HFF-Myc (cell line): ENCODE measurements at places on chromosomes 2 and 18.

GRCh38 chr2:63950414-63950813 lies 68.8 kb downstream of the VPS54 start:
- no peak for DNase-seq

DNA sequence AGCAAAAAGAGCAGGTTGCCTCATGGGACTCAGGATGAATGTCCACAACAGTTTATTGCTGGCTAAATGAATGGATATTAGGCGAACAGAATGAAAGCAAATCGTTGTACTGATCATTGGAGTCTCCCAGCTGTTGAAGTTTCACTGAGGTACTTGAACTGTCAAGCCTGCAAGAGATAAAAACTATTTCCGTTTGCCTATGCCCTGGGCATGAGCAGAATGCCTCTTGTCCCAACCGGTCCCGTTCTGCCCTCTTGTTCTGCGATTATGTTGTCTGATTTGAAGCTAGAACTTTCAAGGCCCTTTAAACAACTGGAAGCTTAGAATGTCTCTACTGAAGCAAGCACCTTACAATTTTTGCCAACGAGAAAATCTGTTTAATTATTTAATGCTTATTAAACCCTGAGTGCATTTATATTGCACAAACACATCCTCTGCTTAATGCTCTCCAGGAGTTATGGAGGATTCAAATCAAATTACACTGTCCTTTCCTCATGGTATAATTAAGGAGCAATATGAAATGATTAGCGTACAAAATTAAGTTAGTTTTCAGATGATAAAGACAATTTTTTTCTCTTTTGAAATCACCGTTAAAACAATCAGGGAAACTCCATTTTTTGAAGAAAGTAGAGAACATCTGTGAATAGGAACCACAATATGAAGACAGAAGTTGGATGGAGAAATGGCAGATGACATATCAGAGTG lies 17.7 kb downstream of the QPCT start:
- no peak for DNase-seq

DNA sequence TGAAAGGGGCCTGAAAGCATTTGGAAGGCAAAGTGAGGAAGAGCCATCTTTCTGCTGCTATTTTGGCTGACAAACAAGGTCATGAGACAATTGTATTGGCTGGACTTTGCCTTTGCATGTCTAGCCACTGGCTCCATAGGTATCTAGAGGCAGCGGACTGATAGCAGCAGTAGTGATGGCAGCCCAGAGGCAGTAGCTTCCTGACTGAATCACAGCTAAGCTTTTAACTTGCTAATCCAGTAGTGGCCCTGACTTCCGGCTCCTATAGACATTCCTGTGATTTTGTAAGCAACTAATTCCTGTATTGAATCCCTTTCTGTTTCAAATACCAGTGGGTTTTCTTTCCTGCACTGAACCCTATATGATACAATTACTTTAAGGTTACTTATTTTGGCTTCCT lies 69.8 kb upstream of the PDE1A start:
- no peak for DNase-seq

- DNase-seq, result no peak
Measured at GRCh38 chr2:133988316-133988891, 265.5 kb upstream of the MGAT5 start.

GRCh38 chr2:101399021-101399799 lies 11.9 kb upstream of the CREG2 start:
- DNase-seq, result no peak

DNA sequence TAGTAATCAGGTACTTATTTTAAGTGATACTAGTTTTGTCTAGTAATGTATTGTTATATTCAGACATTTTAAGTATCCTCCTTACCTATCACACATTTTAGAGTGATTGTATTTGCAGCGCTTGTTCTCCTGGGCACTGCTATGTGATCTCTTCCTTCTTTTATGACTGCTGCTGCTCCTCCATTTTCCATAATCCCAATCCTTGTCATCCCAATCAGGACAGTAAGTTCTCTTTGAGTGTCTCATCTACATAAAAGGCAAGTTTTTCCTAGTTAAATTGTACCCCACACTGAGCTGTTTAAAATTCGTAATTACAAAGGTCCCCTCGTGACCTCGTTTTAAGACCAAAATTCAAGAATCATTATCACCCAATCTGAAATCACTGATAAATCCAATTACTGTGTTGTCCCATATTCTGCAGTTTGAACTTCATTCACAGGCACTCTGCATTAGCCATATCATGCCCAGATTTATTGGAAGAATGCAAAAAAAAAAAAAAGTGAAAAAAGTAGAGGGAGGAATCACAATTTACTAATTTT lies 2.8 kb downstream of the CLK1 start:
- DNase-seq, result no peak

DNA sequence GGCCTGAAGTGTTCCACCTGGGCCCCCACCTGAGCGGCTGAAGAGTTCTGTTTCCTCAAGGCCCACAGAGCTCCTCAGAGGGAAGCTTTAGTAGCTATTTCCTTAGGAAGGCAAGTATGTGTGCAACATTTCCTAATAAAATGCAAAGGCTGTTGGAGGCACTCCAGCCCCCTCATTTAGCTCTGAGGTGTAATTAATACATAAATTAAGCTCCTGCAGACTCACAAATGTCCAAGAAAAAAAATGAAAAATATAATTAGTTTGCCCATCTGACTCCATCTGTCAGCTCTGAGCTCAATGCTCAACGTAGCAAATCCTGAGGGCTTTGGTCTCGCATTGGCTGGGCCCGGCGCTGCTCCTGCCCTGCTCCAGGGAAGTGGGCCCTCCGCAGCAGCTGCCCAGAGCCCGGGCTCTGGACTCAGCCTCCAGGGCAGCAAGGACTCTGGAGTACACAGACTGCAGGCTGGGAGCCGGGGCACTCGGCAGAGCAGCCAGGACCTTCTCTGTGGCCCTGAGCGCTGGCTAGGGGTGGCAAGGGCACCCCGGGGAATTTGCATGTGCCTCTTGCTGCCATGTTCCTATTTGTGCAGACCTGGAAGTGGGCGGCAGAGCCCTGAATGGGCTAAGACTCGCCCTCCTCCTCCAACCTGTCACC lies 23.4 kb upstream of the C1QL2 start:
- DNase-seq, result no peak

GRCh38 chr2:36452260-36452659 lies 96.7 kb downstream of the CRIM1 start:
- no peak for DNase-seq

DNA sequence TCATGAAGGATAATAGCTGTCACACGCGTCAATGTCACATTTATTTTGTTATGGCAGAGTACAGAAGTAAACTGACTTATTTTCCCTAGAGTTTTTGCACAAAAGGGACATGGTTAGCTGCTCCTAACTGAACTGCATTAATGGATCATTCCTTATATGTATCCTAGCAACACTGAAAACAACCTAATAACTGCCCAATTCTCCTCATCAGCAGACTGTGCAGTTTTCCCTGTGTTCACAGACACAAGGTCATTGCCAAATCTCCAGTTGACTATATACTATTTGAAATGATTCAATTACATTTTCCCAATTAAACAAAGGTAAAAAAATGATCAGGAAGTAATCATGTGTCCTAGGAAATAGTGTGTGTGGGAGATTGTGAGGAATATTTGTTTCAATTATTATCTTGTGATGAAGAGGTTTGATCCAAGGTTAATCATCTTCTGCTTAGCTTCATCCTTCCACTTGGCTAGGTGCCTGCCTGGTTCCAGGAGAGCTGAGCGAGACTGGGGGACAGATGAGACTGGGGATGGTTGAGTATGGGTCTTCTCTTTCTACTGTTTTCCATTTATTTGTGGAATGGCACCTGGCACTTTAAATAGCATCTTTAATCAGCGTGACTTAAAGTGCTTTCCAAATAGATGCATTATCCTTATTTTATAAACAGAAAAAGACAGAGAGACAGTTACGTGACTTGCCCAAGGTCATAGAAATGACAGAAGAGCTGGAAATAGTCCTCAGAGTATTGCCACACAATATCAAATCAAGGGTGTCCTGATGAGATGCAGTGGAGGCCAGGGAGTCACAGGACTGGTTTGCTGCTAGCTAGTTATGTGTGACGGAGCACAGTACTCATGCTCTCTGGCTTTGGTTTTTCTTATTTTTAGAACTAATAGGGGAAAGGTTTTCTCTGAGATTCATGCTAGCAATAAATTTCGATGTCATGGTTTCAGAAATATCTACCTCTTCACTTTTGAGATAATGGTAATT lies 335.6 kb downstream of the PIK3C3 start:
- DNase-seq, result no peak

GRCh38 chr2:1886405-1886992 lies 142.2 kb upstream of the PXDN start:
- no peak for DNase-seq

DNA sequence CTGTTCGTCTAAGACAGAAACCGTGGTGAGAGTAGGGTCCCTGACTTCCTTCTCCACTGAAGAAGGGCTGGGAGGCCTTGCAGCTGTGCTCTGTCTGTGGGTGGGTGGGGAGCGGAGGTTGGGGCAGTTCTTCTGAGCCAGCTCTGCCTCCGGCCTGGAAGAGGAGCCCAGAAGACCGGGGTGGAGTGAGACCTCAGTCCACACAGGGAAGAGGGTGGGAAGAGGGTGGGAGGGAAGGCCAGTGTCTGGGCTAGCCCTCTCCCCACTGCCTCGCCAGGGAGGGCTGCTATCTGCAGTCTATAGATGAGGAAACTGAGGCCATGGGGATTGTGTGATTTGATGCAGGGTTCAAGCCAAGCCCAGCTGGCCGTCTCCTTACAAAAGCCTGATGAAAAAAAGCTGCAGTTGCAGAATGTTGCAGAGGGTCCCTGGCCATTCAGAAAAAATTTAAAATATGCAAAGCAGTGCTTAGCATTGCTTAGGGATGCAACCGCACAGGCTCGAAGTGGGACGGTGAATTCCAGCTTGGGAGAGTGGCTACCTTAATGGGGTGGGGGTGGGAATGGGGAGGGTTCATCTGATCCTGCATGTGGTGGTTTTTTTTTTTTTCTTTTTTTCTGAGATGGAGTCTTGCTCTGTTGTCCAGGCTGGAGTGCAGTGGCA lies 181.6 kb upstream of the HS6ST1 start:
- no peak for DNase-seq

GRCh38 chr2:48541666-48542389 lies 11.9 kb downstream of the STON1 start:
- DNase-seq, result no peak

DNA sequence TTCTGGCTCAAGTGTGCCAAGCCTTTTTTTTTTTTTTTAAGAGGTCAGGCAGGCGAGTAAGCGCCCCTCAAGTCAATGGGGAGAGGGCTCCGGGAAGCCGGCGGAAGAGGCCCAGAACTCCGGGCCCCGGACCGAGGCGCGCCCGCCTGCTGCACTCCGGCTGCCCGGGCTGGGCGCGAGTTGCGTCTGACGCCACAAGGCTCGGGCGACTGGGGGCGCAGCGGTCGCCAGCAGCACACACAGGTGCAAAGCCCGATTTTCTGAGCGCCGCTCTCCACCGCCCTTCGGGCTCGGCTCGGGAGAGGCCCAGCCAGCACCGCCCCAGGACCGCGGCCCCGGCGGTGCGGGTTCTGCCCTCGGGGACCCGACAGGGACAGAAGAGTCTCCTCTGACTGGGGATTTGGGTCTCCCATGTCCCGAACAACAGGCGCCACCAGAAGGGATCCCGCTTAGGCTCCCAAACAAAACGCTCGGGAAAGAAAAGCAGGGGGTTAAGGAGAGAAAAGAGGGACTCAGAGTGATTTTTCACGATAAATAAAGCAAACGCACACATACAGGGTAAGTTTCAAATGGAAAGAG lies 787 bp downstream of the ERBB4 start:
- DNase-seq, result no peak

- DNase-seq, result no peak
Measured at GRCh38 chr2:192155511-192156118, 39.1 kb downstream of the TMEFF2 start.
